Mucosa of gallbladder (tissue), 1 donor: ENCODE measurements at places on chromosomes 6 and 20.

DNA sequence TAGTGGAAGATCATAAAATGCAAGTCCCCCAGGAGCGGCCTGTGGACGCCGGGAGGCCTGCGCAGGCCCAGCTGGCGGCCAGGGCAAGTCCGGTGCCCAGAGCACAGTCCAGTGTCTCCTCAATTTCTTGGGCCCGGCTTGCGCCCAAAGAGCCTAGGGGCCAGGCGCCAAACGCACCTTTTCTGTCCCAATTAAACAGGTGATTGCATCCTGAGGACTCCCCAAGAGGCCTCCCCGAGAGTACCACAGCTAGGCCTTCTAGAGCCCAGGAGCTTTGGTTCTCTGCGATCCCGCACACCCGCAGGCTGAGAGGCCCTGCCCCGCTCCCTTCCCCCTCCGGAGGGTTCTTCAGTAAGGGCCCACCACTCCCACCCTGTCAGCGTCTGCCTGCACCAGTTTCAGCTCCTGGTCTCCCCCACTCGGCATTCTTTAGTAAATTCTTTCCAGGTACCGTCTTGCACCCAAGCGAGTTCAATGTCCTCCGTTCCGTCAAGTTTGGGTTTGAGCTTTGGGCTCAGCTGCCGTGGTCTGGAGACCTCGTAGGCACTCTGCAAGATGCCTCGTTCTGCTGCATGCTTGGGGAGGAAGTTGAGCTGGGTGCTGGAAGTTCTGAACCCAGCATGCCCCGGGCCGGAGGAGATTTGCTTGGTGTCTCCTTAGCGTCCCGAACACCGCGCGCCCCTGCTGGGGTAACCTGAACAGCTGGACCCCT lies 3.9 kb upstream of the NKX2-2 start:
- no peak for DNase-seq

GRCh38 chr6:83474309-83474708 lies 38.0 kb upstream of the PRSS35 start:
- no peak for DNase-seq

DNA sequence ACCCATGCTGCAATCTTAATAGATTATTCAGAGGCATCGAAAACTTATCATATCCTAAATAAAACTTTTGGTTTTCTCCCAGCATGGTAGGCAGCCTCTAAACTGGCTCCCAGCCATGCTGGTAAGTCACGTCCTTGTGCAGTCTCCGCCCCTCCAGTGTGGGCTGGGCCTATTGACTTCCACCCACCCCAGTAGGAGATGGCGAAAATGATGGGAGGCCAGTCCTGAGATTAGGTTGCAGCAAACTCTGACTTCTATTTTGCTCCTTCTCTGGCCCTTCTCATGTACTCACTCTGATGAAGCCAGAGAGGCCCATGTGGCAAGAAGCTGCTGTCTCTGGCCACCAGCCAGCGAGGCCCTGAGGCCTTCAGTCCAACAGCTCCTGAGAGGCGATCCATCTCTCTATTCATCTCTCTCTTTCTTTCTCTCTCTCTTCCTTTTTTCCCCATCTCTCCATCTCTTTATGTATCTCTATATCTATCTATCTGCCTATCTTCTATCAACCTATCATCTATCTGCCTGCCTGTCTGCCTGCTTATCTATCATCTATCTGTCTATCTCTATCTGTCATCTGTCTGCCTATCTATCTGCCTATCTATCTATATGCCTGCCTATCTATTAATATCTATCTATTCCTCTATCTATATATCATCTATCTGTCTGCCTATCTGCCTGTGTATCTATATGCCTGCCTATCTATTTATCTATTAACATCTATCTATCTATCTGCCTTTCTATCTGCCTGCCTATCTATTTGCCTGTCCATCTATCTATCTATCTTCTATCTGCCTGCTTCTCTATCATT lies 52.7 kb upstream of the STX16 start:
- peak; percentile 24 for DNase-seq

GRCh38 chr6:15147827-15148226 lies 98.0 kb upstream of the JARID2 start:
- no peak for DNase-seq

DNA sequence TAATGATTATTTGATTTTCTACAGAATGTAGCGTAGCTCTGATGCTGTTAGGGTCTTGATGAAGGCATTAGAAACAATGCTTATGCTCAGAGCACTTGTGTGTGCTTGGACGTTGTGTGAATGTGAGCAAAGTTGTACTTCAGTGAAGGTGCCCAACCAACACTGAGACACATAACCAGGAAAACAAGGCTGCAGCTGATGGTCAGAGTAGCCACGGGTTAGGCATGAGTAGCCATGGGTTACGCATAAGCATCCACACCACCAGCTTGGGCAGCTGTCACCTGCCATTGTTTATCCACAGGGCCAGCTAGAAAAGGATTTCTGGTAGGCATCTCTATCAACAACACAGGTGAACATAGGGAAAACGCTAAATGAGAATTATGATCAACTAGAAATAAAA lies 326.6 kb downstream of the NRN1 start:
- DNase-seq, result no peak

DNA sequence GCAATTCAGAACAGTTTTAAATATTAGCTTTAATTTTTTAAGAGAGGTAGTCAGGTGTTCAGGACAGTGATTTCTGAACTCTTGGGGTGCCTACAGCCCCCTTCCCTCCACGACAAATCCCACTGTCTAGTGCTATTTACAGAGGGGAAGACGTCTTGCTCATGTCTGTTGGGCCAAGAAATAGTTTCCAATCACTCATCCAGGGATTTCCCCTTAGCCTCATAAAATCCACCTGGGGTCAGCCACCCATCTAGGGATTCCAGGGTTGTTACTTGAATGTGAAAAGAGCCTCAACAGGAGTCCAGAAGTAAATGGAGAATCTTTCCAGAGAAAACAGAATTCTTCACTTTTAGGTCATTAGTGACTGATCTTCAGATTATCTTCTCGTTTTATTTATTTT lies 37.0 kb downstream of the BICRAL start:
- DNase-seq, result no peak

DNA sequence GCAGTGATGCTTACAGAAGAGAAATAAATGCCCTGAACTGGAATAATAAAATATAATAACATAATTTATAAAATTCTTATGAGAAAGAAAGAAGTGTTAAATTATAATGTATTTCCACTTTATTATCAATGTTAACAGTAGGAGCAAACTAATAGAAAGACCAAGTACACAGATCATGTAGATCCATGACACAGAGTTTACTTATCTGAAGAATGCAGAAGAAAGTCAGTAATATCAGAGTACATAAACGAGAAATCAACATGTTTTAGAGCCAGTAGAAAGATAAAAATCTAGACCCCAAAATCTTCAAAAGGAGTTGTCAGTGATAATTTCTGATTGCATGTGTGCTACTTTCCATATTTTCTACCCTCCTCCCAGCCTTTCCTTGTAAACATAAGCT lies 334.8 kb upstream of the MANEA start:
- no peak for DNase-seq

- no peak for DNase-seq
These were observed 16.1 kb downstream of the SLC17A9 start for GRCh38 chr20:62968378-62969178.

- no peak for DNase-seq
These were observed 831.0 kb downstream of the C6orf118 start for GRCh38 chr6:164478426-164478825.

DNA sequence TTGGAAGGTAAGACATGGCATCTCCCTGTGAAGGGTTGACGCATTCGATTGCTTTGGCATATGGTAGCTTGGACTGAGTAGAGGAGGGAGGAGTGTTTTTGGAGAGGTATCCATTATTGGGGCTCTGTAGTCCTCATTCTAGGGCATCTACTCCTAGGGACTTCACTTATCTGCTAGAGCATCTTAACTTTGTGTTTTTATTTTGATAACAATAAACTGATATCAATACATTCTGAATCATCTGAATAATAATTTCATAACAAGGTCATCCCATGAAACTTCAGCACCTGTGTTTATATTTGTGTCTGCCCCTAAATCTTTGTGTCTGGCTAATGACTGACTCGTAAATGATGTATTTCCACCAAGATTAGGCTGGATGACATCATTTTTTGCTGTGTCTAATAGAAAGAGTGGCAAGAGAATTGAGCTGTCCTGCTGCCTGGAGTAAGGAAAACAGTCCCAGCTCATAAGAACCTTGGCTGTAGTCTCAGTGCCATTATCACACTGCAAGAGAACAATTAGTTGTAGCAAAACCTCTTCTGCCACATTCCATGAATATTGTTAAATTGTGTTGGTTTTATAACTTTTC lies 288.5 kb downstream of the PRL start:
- DNase-seq, result no peak

DNA sequence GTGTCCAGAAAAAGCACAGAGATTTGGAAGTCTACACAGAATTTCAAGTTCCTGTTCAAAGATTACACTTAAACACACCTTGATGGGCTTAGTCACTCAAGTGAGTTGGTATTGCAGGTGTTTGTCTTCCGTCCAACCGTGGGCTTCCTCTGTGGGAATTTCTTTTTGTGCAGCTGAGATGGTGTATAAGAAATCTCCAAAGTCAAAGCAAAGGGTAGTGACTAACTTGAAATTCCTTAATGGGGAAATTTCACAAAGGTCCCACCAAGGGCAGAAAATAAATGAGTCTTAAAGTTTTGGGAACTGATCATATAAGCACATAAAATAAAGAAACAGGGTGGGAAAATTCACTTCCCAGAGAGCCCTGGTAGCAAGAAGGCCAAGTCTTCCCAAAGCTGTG lies 102.0 kb upstream of the TNFAIP3 start:
- no peak for DNase-seq

DNA sequence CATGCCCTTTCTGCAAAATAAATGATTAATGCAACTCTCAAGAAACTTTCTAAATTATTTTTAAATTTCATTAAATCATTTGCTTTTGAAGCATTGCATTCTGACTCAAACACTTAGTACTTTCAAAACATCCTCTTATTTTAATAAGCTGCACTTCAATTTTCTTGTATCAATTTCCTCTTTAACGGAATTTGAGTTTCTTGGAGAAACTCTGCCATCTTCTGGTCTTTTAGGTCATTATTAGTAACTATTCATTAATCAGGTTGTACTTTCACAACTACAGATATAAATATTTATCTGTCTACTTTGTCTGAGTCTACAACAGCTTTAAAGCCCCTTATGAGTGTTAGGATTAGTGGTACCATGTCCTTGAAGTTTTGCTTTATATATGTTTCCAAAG lies 30.2 kb downstream of the TMX4 start:
- no peak for DNase-seq

DNA sequence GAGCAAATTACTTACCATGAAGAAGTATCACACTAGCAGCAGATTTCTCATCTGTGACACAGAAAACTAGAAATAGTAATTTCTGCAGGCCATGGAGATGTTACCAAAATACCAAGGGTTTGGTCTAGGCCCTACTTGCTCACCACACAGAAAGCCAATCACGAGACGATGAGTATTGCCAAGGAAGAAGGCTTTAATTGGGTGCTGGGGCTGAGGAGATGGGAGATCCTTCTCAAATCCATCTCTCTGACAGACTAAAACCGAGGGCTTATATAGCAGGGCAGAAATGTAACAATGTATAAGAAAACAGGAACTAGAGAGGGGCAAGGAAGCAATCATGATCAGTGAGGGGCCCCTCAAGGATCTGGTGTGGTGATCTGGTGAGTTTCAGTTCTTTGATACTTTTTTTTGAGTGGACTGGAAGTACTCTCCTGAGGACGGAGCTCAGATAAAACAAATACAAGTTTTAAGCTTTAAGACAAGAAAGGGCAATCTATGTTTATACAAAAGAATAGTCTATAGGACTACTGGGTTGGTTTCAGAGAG lies 40.9 kb downstream of the RNF182 start:
- DNase-seq, result no peak

DNA sequence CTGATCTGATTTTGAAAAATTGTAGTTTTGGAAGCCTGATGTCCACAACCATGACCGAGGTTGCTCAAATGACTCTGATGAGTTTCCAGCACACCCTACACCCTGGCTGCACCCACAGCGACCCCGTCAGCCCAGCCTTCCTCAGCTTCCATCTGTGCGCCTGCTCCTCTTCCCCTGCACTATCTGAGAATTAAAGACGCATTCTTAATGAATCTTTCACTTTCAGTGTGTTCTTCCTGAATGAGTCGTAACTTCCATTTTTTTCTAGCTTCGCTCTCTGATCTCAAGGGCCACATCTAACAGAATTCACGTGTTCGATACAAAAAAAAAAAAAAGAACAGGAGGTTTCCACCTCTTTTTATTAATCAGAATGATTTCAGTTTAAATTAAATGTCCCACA lies 21.3 kb upstream of the RREB1 start:
- DNase-seq, result no peak

DNA sequence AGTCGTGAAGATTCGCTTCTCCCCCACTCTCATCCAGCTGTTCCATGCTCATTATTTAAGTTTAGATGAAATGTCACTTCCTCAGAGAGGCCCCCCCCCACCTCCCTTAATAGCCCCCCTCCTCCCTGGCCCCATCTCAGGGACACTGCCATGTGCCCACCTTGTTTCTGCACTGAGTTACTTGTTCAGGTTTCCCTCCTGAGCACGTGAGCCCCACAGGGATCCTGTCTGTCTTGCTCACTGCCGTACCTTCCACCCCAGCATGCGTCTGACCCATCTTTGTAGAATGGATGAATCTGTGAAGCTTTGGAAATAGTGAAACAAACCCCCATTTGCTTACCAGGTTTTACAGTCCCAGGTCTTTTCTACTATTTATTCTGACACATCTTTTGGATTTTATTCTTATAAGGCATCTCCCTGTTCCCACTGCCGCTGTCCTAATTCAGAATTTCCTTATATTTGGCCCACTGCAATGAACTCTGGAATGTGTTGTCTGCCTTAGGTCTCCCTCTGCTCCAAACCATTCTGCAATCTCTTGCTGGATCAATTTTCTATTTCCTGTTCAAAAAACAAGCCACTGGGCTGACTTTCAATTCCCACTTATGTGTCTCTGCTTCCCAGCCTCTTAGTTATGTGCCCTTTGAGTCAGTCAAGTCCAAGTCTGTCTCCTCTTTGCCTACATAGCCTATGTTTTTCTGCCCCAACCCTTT lies 136.5 kb upstream of the ECI2 start:
- no peak for DNase-seq
